T1000 (cell line): ENCODE measurements at places on chromosomes 3 and 15.
A peak's percentile ranks its signal among the peaks of the same experiment; 100 is the strongest.

- no peak for DNase-seq
These were observed 30.2 kb upstream of the FURIN start for GRCh38 chr15:90838139-90838538.

DNA sequence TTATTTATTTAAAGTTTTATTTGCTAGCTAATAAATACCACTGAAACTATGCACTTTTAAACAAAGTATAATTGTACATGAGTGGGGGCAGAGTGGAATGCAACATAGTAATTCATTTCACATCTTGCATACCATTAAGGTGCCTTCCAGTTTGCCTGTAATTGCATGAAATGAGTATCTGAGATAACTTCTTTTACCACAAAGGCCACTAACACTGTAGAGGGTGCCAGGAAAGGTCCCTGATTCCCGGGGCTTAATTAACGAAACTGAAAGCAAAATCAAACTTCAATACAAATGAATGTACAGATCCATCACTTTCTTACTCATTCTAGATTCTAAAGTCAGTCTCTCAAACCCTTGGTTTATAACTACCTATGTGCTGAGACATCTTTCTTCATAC, 2.1 kb downstream of the CD47 start:
- no peak for DNase-seq

- DNase-seq, result no peak
These were observed 335.7 kb upstream of the RORA start for GRCh38 chr15:61564785-61565184.

GRCh38 chr3:16245609-16246008, 19.1 kb downstream of the DPH3 start:
- DNase-seq, result no peak

- DNase-seq, result no peak
These were observed 138.6 kb downstream of the PDCD6IP start for GRCh38 chr3:33936921-33937525.

GRCh38 chr3:71559578-71560162, 23.9 kb downstream of the FOXP1 start:
- DNase-seq, result no peak

DNA sequence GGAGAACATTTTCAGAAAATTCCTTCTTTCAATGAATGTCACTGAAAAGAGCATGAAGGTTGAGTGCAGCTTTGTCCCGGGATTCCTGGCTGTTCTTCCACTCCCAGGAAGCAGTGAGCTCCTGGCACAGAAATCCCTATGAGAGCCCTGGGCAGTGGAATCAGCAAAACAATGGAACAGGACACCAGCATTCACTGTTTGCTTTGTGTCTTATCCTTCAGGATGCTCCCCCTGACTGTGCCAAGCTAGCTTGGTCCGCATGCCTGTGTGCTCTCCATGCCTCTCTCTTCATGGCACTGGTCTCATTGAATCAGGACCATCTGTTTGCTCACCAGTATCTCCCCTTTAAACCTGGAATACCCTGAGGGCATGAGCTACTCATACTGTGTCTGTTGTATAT, 102.0 kb upstream of the GADL1 start:
- DNase-seq, result no peak

DNA sequence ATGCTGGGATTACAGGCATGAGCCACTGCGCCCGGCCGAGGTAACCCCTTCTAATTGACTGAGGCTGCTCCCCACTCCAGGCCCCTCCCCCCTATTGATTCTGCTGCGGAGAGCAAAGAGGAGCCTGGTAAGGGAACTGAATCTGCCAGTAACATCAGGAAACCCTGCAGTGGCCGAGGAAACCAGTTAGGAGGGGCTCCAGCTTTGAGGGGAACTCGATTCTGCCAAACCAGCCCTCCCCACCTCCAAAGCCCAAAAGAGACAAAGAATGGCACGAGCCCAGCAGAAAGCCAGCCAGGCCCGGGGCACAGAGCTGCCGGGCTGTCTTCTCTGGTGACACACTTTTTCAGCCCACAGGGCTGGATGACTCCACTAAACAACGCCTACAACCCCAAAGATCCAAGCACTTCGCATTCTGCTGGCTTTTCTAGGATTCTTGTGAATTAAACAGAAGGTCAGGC, 15.0 kb upstream of the ACAD9 start:
- DNase-seq, result no peak

DNA sequence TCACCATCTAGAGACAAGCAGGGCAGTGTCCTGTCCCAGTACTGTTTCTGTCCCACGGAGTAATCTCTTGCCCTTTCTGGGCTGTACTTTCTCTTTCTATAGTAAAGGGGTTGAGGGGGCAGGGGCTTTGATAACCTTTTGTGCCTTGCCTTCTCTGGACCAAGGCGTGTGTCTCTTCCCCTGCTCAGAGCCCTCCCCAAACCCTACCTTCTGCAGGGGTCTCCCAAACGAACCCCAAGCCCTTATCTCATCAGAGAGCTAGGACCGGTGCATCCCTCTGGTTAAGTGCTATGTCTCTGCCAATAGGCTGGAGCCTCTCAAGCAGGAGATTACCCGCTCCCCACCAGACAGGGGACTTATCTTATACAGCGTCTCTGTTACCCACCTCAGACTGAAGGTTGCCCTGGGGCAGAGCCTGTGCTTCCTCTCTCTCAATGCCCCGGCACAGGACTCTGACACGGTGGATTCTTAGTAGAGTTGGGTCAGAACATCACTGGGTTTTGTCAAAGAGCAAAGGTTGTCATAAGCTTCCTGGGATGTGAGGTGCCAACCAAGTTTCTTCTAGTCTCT, 2.9 kb downstream of the PLEKHO2 start:
- DNase-seq, result no peak

DNA sequence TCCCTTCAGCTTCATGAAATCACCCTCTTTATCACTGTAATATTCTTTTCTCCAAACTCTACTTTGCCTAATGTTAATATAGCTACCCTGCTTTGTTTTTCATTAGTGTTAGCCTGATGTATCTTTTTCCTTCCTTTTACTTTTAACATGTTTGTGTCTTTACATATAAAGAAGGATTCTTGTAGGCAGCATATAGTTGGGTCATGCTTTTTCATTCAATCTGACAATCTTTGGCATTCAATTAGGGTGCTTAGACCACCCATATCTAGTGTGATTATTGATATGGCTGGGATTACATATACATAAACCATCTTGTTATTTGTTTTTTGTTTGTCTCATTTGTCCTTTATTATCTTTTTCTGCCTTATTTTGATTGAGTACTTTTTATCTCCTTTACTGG, 34.9 kb upstream of the HEG1 start:
- DNase-seq, result no peak

- peak; percentile 51 for DNase-seq
These were observed 69.8 kb downstream of the FEM1B start for GRCh38 chr15:68347392-68347791.

- DNase-seq, result peak; percentile 31
These were observed 73.1 kb upstream of the BHLHE40 start for GRCh38 chr3:4906107-4906621.

- DNase-seq, result no peak
These were observed 20.1 kb downstream of the ALS2CL start for GRCh38 chr3:46673151-46674030.

- no peak for DNase-seq
These were observed 29.5 kb downstream of the GTF2E1 start for GRCh38 chr3:120772081-120772480.

DNA sequence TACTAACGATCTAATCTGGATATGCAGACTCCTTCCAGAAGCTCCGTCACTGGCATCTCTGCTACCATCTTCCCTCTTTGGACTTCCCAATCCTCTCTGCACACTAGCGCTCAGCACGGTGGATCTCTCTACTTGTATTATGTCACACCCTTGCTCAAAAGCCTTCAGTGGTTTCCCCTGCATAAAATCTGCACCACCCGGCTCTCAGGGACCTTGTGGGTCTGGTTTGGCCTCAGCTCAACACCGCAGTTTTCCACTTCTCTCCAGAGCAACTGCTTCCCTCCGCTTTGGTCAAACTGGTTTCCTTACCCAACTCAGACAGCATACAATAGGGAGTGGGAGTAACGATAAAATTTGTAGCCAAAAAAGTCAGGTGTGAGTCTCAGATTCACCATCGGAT, 30.7 kb upstream of the HES1 start:
- no peak for DNase-seq
